GM19239 (cell line): ENCODE measurements at places on chromosomes 13 and 19.

DNA sequence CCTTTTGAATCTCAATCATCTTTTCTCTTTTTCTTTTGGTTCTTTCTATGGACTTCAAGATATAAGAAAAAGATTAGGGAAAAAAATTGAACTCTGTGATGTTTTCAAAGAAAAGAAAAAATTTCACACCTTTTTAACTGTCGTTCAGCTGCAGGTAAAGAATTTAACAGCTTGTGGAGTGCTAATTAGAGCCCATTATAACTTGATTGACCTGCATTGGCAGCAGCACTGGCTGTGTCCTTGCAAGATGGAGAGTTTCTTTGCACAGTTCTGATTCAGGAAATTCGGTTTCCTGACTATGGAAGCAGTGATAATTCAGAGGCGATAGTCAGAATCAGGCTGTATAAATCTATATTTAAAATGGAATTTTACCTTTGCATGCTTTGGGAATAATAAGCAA is 183.2 kb upstream of the DACH1 start:
- no peak for DNase-seq

DNA sequence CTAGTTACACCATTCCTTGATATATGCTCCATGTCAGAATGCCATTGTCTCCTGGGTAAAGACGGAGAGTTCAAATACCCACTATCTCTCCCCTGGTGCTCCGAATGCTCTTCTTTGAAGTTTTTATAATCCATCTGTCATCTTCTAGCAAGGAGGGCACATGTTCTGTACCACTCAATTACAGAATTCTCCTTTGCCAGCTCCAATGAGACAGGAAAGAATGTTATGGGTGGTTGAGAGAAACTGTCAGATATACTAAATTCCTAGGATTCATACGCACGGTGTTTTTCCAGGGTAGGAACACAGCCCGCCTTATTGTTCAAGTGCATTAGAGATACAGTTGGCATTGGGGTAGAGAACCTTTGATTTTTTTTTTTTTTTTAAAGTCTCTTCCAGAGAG is 118.0 kb upstream of the ZNF536 start:
- DNase-seq, result no peak

DNA sequence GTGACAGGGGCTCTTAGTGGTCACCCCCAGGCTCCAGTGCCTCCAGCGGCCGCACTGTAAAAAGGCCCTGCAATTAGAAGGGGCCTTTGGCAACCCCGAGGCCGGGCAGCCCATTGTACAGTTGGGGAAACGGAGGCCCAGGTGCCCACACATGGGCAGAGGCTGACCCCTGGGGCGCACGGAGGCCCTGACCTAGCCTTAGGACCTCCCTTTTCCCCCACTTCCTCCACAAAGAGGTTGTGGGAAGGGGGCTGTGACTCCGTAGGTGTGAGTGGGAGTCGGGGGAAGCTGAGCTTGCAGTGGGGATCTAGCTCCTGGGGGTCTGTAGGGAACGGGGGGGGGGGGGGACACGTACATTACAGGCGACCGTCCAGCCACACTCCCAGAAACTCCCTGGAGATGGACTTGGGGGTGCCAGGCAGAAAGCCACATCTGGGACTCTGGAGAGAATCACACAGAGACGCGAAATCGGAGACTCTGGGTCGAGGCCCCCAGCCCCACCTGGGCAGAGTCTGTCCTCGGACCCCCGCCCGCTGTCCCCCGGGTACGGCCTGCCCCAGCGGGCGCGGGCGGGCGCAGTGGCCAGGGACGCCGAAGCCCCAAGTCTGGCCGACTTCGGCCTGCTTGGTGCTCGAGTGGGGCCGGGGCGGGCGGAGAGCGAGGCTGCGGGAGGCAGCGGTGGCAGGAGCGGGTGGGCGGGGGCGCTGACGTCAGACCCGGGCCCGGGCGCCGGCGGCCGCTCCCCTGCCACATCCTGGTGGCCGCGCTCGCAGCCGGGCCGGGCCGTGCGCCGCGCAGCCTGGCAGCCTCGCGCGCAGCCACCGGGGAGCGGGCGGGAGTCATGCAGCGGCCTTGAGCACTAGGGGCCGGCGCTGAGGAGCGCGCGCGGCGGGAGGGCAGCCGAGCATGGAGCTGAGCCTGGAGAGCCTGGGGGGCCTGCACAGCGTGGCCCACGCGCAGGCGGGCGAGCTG is at the start of gene ONECUT3:
ONECUT3 (plus strand) TSS at position 750 of the 972 bp plus-strand sequence; CDS start at position 907, 157 bp downstream.
- DNase-seq, result no peak

GRCh38 chr13:41267106-41267505 is 3.7 kb upstream of the MTRF1 start:
- DNase-seq, result no peak

- no peak for DNase-seq
Measured at GRCh38 chr13:44293374-44293773, 80.2 kb upstream of the SERP2 start.

DNA sequence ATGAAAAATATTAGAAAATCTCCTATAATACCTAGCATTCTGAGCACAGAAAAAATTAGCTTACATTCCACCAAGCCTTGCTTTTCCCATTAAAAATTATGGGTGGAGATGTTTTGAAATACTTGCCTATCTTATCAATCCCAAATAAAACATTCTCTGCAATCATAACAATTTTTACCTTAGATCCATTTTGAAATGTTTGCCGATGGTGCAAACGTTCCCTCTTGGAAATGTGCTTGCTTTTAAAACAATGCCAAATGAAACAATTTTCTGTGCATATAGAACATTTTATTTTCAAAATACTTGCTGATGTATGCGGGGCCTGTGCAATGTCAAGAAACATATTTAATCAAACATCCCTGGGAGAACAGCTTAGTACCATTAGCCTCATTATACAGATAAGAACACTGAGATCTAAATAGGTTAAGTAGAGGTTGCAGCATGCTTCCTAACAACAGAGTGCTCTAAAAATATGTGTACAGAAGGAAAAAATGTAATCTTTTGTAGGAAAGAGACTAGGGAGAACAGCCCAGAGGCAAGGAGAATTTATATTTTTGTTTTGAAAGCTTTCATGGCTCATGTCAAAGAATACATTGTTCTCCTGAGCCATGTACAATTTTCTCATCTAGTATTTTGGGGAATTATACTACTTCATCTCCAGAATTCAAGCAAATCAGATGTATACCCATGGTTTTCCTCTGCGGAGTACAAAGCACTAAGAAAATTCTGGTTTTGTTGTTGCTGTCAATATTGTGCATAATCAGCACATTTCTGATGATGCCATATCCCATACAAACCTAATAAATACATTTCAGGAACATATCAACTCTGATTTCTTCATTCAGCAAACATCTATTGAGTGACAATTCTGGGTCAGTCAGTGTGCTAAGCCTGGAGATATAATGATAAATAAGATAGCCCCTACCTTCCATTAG is 25.9 kb upstream of the FNDC3A start:
- DNase-seq, result no peak

GRCh38 chr19:10896851-10897526 is 25.6 kb downstream of the CARM1 start:
- no peak for DNase-seq
